Spinal cord (tissue), 10 donors: ENCODE measurements at places on chromosomes 1 and 21. TPM values are rescaled to one million over a fixed set of nuclear protein-coding genes. Genes with fewer than 3 reads are reported as not detected.

The B3GALNT2 gene
- total RNA-seq, result 26.7 TPM

The SLC30A1 gene
- 21.6 TPM for total RNA-seq

The DCST1 gene
- total RNA-seq, result not detected

The AQP10 gene
- not detected for total RNA-seq

The SDHC gene
- 36.8 TPM for total RNA-seq

The MIXL1 gene
- total RNA-seq, result 0.22 TPM

The GBP3 gene
- 7.9 TPM for total RNA-seq

DNA sequence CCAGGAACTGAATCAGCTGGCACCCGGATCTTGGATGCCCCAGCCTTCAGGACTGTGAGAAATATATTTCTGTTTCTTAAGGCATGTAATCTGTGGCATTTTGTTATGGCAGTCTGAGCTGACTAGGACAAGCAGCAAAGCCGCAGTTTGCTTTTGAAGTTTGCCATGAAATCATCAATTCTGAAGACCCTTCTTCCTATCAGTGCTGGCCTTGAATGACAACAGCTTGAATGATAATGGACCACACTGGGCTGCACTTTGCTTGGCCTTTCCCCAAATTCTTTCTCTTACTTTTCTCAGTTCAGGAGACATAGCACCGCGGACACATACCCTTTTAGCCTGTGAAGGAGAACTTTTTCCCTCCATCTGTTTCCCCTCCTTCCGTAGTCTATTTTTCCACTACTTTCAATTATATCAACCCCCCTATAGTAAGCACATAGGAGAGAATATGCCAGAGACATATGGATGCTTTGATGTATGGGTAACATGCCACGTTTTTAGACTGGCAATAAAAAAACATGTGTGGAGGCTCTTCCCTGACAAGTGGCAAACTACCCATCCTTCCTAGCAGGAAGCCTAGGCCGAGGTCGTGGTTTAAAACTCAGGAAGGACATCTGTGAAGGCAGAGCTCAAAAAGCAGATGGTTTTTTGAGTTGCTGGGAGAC, 42.9 kb downstream of the HLX start:
- H3K27ac ChIP-seq, result no peak overlapping the region
- H3K4me3 ChIP-seq, result no peak overlapping the region
- DNase-seq, result no peak
- no peaks in the 10 kb centered on the region for H3K27me3 ChIP-seq
- H3K36me3 ChIP-seq, result no peaks in the 10 kb centered on the region

DNA sequence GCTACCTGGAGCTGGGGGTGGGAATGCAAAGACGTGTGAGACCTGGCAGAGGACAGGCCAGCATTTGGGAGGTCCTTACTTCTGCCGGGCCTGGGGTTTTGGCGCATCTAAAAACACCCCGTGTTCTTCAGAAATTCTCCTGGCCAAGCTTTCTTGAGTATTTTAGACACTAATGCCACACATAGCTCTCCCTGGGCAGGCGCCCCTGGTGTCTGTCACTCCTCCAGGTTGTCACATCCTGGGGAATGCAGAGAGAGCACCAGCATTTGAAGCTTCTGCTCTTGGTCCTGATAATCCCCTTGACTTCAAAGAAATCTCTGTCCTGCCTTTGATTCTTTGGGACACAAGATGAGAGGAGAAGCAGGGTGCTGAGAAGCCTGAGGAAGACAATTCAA, 6.0 kb downstream of the CAPN9 start:
- no peaks in the 10 kb centered on the region for H3K27me3 ChIP-seq
- H3K4me1 ChIP-seq, result peaks cover 34% of the 10 kb centered on the region
- H3K4me3 ChIP-seq, result no peak overlapping the region
- DNase-seq, result no peak
- H3K27ac ChIP-seq, result peak overlapping the region; percentile 75

- no peak for DNase-seq
- no peaks in the 10 kb centered on the region for H3K36me3 ChIP-seq
- no peak overlapping the region for H3K4me3 ChIP-seq
- no peak overlapping the region for H3K27ac ChIP-seq
Measured at GRCh38 chr1:25111706-25112105, 120.6 kb downstream of the SYF2 start.

DNA sequence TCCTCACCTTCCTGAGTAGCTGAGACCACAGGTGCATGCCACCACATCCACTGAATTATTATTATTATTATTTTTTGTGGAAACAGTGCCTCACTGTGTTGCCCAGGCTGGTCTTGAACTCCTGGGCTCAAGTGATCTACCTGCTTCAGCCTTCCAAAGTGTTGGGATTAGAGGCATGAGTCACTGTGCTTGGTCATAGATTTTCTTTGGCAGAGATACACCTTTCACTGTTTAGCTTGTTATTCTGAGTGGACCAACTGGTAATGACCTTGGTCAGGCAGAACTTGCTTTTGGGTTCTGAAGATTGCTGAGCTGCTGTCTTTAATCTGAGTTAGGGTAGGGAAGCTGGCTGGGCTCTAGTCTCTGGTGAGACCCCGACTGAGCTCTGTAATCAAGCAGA, 66.8 kb downstream of the DNAH14 start:
- no peaks in the 10 kb centered on the region for H3K36me3 ChIP-seq
- DNase-seq, result no peak
- no peak overlapping the region for H3K4me3 ChIP-seq
- no peaks in the 10 kb centered on the region for H3K27me3 ChIP-seq

- DNase-seq, result no peak
- no peak overlapping the region for H3K4me3 ChIP-seq
- no peaks in the 10 kb centered on the region for H3K36me3 ChIP-seq
- no peaks in the 10 kb centered on the region for H3K4me1 ChIP-seq
- H3K27ac ChIP-seq, result no peak overlapping the region
- H3K27me3 ChIP-seq, result no peaks in the 10 kb centered on the region
Measured at GRCh38 chr1:162892906-162893611, 32.1 kb upstream of the CCDC190 start.

- H3K4me1 ChIP-seq, result no peaks in the 10 kb centered on the region
- H3K27ac ChIP-seq, result no peak overlapping the region
- no peaks in the 10 kb centered on the region for H3K36me3 ChIP-seq
- H3K27me3 ChIP-seq, result no peaks in the 10 kb centered on the region
- no peak overlapping the region for H3K4me3 ChIP-seq
Measured at GRCh38 chr1:200435200-200435780, 25.5 kb upstream of the ZNF281 start.

- no peak for DNase-seq
- H3K4me1 ChIP-seq, result peaks cover 4% of the 10 kb centered on the region
- H3K27me3 ChIP-seq, result no peaks in the 10 kb centered on the region
- no peak overlapping the region for H3K27ac ChIP-seq
Measured at GRCh38 chr1:162035241-162035640, 11.6 kb upstream of the OLFML2B start.

- H3K27me3 ChIP-seq, result no peaks in the 10 kb centered on the region
- no peak for DNase-seq
- H3K27ac ChIP-seq, result no peak overlapping the region
- peaks cover 2% of the 10 kb centered on the region for H3K36me3 ChIP-seq
- peaks cover 4% of the 10 kb centered on the region for H3K4me1 ChIP-seq
- no peak overlapping the region for H3K4me3 ChIP-seq
Measured at GRCh38 chr1:34831721-34832246, 27.8 kb downstream of the SMIM12 start.

GRCh38 chr1:245046315-245046714, 108.5 kb upstream of the KIF26B start:
- H3K4me1 ChIP-seq, result peaks cover 9% of the 10 kb centered on the region
- peaks cover 2% of the 10 kb centered on the region for H3K36me3 ChIP-seq
- H3K27ac ChIP-seq, result no peak overlapping the region
- DNase-seq, result no peak
- no peak overlapping the region for H3K4me3 ChIP-seq

DNA sequence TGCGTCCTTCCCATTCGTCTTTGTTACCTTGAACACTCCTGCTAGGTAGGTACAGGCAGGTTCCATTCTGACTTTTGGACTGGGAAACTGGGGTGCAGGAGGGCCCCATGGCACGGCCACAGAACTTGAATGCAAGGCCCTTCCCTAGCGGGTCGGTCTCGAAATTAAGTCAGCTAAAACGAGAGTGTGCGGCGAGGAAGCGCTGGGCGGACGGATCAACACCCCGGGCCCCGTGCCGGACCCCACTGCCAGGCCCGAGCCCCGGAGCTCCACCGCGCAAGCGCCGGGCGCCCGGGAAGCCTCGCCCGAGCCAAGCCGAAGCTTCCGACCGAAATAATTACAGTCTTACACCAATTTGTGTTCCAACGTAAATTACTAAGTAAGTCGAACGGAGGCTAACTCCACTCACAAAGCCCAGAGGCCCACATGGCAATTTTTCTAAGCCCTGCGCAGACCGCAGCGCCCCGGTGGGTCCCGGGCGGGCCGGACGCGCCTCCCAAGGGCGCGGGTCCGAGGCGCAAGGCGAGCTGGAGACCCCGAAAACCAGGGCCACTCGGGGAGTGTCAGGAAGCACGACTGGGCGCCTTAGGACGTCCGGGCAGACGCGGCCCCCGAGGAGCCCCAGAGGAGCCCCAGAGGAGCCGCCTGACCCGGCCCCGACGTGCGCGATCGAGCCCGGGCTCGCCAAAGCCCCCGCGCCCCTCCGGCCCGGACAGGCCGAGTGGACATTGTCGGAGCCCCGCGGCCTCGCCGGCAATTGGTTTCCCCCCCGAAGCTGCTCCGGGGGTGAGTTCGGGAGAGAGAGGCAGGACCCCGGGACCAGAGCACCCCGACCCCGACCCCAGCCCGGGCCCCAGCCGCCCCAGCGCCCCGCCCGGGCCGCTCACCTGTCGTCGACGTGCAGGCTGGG, 624 bp downstream of the RIPK4 start:
- DNase-seq, result peak; percentile 34
- H3K4me1 ChIP-seq, result peaks cover 27% of the 10 kb centered on the region
- peaks cover 98% of the 10 kb centered on the region for H3K27me3 ChIP-seq
- no peak overlapping the region for H3K4me3 ChIP-seq
- no peaks in the 10 kb centered on the region for H3K36me3 ChIP-seq

- no peaks in the 10 kb centered on the region for H3K27me3 ChIP-seq
- no peaks in the 10 kb centered on the region for H3K4me1 ChIP-seq
- no peak overlapping the region for H3K4me3 ChIP-seq
- H3K36me3 ChIP-seq, result no peaks in the 10 kb centered on the region
Measured at GRCh38 chr1:86421601-86422280, 2.2 kb upstream of the CLCA2 start.

DNA sequence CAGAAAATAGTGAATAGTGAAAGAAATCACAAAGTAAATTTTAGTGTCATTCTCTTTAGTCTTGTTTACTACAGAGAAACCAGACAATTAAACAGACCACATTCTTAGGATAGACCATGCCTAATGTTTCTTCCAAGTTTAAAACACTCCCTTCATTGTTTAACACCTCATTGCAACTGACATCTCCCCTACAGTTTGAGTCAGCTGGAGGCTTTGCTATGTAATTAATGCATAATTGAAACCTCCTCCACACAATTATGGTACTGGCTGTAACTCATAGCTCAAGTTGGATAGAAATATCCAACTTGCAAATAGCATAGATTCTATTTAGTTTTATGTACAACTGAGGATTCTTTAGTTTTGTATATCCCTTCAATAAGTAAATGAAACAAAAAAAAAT, 35.2 kb upstream of the B3GALT2 start:
- no peak overlapping the region for H3K27ac ChIP-seq
- H3K27me3 ChIP-seq, result no peaks in the 10 kb centered on the region
- peak; percentile 2 for DNase-seq
- no peak overlapping the region for H3K4me3 ChIP-seq

GRCh38 chr1:242468784-242469183, 55.7 kb downstream of the PLD5 start:
- no peak for DNase-seq
- H3K36me3 ChIP-seq, result no peaks in the 10 kb centered on the region
- H3K4me1 ChIP-seq, result no peaks in the 10 kb centered on the region
- H3K27me3 ChIP-seq, result no peaks in the 10 kb centered on the region

- no peak overlapping the region for H3K4me3 ChIP-seq
- peak overlapping the region; percentile 91 for H3K27ac ChIP-seq
- H3K27me3 ChIP-seq, result no peaks in the 10 kb centered on the region
Measured at GRCh38 chr1:171220081-171220420, 28.2 kb upstream of the FMO1 start.
